ENCODE measurements at places on chromosomes 4 and X.
A peak's percentile ranks its signal among the peaks of the same experiment; 100 is the strongest.

GRCh38 chr4:158443731-158444130 is 78.0 kb upstream of the RXFP1 start:
- H3K4me3 ChIP-seq, result no peak overlapping the region
- no peak for DNase-seq
- H3K27ac ChIP-seq, result no peak overlapping the region
- H3K27me3 ChIP-seq, result no peaks in the 10 kb centered on the region
- no peaks in the 10 kb centered on the region for H3K4me1 ChIP-seq
- no peaks in the 10 kb centered on the region for H3K36me3 ChIP-seq

DNA sequence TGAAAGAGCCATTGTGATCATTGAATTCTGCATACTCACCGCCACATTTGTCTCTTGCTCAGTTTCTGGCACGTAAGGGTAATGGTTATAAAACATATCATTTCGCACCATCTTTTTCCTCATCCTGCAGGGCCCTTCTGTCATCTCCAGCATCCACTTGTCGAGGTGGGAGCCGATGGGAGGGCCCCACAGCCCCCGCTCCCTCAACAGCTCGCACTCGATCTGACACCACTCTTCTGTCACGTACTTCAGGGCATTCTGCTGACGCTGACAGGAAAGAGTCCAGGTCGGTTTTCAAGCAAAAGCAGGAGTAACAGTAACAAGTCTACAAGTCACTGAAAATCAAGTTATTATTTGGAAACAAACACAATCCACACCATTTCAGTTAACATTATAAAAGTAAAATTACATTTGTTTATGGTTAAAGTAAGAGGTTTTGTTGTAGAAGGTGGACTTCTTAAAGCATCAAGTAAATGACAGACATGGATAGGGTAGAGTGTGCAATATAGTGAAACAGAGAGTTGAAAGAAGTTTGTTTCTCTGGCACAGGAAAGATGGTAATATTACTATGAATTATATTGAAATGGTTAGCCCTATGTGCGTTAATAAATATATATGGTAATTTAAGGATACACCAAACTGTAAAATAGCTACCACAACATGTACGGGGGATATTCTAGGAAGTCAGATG is 150.6 kb downstream of the CDS1 start:
- no peak overlapping the region for H3K4me3 ChIP-seq
- no peaks in the 10 kb centered on the region for H3K27me3 ChIP-seq
- H3K4me1 ChIP-seq, result no peaks in the 10 kb centered on the region
- H3K36me3 ChIP-seq, result no peaks in the 10 kb centered on the region

- no peak overlapping the region for H3K27ac ChIP-seq
- no peaks in the 10 kb centered on the region for H3K27me3 ChIP-seq
- H3K4me1 ChIP-seq, result no peaks in the 10 kb centered on the region
- DNase-seq, result no peak
Measured at GRCh38 chr4:4610672-4611071, 68.8 kb upstream of the STX18 start.

DNA sequence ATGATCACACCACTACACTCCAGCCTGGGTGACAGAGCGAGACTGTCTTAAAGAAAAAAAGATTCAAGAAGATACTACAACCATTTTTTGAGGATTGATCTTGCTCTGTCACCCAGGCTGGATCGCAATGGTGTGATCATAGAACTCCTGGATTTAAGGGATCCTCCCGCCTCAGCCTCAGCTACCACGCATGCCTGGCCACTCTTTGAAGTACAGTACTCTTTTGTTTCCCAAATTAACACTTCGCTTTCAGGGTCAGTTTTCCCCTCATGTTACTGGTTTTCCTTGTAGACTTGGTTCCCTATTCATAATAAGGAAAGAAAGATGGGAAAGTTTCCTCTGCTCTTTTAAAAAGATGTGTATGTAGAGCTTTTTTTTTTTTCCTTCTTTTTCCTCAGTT is 34.3 kb downstream of the FHIP1A start:
- no peaks in the 10 kb centered on the region for H3K36me3 ChIP-seq
- no peak overlapping the region for H3K4me3 ChIP-seq
- H3K27me3 ChIP-seq, result no peaks in the 10 kb centered on the region
- no peak overlapping the region for H3K27ac ChIP-seq
- no peaks in the 10 kb centered on the region for H3K4me1 ChIP-seq

DNA sequence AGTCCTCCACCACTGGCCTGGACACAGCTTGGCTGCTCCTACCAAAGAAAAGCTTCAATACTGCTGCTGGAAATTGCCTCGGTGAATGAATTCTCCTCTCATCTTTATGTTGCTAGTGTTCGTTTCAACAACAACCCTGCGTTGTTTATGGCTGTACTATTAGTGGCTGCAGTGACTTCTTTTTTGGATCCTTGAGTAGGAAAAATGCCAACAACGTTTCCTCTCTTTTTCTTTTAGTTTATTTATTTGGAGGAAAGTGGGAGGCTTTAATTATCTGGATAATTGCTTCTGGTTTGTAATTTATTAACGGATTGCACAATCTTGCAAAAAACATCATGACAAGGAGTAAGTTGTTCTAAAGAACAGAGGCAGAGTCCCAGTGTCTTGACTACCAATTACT is 464.1 kb upstream of the TRAM1L1 start:
- no peak overlapping the region for H3K27ac ChIP-seq
- no peak overlapping the region for H3K4me3 ChIP-seq
- no peaks in the 10 kb centered on the region for H3K27me3 ChIP-seq

DNA sequence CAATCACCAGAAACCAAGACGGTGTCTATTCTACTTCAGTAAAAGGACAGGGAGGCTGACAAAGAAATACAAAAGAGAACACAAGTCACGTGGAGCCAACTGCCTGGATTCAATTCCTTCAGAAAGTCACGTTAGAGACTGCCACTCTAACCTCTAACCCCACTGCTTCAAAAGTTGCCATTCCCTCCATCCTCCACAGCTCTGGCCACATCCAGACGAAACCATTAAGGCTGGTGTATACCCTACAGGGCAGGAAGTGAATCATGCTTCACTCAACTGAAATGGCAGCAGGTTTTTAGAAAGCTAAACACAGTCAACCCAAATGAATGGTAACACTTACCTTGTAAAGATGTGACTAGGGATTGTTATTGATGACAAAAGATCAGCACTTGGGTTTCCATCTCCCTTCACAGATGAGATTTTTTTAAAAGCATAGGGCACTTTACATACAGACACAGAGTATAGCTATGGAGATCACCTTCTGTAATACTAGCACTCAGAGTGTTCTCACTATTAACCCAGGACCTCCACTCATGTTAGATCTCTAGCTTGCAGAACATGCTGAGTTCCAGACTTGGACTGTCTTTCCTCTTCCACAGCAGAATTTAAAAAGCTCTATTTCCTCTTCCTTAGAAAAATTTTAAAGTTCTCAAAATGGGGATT is 37.4 kb downstream of the MAML3 start:
- no peaks in the 10 kb centered on the region for H3K27me3 ChIP-seq
- H3K4me1 ChIP-seq, result peaks cover 10% of the 10 kb centered on the region
- H3K36me3 ChIP-seq, result no peaks in the 10 kb centered on the region
- no peak overlapping the region for H3K4me3 ChIP-seq
- no peak for DNase-seq

GRCh38 chrX:121949041-121949760 is 901.8 kb downstream of the GLUD2 start:
- no peak overlapping the region for H3K27ac ChIP-seq
- no peaks in the 10 kb centered on the region for H3K4me1 ChIP-seq
- H3K27me3 ChIP-seq, result no peaks in the 10 kb centered on the region
- H3K4me3 ChIP-seq, result no peak overlapping the region
- no peaks in the 10 kb centered on the region for H3K36me3 ChIP-seq

DNA sequence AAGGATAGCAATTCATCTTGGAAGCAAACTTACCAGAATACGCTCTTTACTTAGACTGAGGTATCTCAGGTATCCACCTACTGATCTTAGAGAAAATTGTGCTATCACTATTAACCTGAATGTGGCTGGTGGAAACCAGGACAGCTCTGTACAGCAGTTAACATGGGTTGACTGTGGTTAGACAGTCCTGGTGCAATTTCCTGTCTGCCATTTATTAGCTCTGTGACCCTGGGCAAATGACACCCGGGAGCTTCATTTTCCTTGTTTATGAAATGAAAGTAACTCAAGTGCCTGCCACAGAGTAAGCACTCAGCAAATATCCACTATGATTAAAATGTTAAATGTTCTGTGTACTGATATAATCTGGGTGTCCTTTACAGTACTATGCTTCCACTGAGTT is 60.0 kb downstream of the SMC1A start:
- DNase-seq, result no peak
- no peaks in the 10 kb centered on the region for H3K27me3 ChIP-seq
- H3K4me3 ChIP-seq, result no peak overlapping the region
- H3K36me3 ChIP-seq, result no peaks in the 10 kb centered on the region
- no peak overlapping the region for H3K27ac ChIP-seq

DNA sequence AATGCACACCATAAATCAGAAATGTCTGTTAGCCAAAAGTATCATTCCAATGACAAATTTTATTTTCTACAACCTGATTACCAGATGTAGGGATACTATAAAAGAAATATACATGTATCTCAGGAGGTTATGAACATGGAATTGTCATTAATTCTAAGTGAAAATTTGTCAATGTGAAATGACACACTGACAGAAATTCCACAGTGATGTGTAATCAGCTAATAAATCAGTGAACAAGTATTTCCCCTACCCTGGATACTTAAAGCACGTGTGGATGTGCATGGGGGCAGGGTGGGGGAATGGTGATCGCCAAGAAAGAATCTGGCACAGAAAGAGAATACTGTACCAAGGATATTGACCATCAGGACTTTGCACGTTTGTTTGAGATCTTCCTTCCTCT is 123.6 kb downstream of the SH3RF1 start:
- no peaks in the 10 kb centered on the region for H3K27me3 ChIP-seq
- H3K36me3 ChIP-seq, result no peaks in the 10 kb centered on the region
- no peak overlapping the region for H3K4me3 ChIP-seq
- no peak for DNase-seq

GRCh38 chr4:1500231-1500965 is 94.2 kb upstream of the NKX1-1 start:
- H3K4me1 ChIP-seq, result no peaks in the 10 kb centered on the region
- no peak for DNase-seq
- H3K27ac ChIP-seq, result no peak overlapping the region
- H3K36me3 ChIP-seq, result no peaks in the 10 kb centered on the region

DNA sequence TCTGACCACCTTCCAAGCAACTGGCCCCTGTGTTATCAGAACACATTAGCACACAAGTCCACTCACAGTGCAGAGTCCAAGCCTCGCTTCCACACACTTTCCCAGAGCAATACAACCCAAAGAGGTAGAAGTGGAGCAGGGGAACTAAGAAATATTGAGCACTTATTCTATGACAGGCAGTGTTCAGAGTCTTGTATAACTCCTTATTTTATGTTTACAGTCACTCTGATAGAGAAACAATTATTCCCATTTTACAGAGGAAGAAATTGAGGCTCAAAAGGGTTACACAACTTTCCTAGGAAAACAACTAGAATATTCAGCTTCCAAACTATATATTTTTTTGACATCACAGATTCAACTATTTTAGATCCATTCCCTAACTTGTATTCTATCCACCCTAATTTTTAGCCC is 18.3 kb upstream of the TMEM154 start:
- H3K4me3 ChIP-seq, result no peak overlapping the region
- H3K27me3 ChIP-seq, result no peaks in the 10 kb centered on the region
- no peak for DNase-seq
- H3K36me3 ChIP-seq, result no peaks in the 10 kb centered on the region
- peaks cover 9% of the 10 kb centered on the region for H3K4me1 ChIP-seq

- no peaks in the 10 kb centered on the region for H3K4me1 ChIP-seq
- no peak for DNase-seq
- H3K4me3 ChIP-seq, result no peak overlapping the region
- no peak overlapping the region for H3K27ac ChIP-seq
Measured at GRCh38 chr4:141311246-141312204, 90.8 kb downstream of the ZNF330 start.

GRCh38 chr4:6009452-6009851 is 8.8 kb downstream of the C4orf50 start:
- DNase-seq, result no peak
- H3K4me1 ChIP-seq, result no peaks in the 10 kb centered on the region
- no peaks in the 10 kb centered on the region for H3K36me3 ChIP-seq

GRCh38 chr4:89572224-89572858 is 264.6 kb downstream of the SNCA start:
- no peak for DNase-seq
- no peaks in the 10 kb centered on the region for H3K4me1 ChIP-seq
- no peaks in the 10 kb centered on the region for H3K27me3 ChIP-seq
- no peak overlapping the region for H3K4me3 ChIP-seq
- H3K36me3 ChIP-seq, result no peaks in the 10 kb centered on the region

- DNase-seq, result no peak
- no peak overlapping the region for H3K4me3 ChIP-seq
- no peaks in the 10 kb centered on the region for H3K4me1 ChIP-seq
- H3K27ac ChIP-seq, result no peak overlapping the region
Measured at GRCh38 chrX:94361241-94361640, 687.2 kb downstream of the FAM133A start.

DNA sequence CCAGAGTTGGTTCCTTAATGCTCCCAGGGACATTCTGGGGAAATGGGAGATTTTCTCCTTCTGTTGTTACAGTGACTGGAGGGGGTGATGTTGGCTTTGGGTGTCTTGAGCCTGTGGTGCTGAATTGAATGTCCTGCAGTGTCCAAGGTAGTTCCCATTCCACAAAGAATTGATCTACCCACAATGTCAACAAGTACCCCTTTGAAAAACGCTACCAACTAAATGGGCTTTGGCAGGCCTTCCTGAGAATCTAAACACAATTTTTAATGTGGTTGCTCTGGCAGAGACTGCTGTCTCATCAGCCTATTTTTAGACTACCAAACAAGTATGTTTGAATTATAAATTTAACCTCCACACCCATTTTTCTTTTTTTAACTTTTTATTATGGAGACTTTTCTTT is 69.4 kb downstream of the CCKAR start:
- no peak overlapping the region for H3K27ac ChIP-seq
- no peaks in the 10 kb centered on the region for H3K27me3 ChIP-seq
- no peaks in the 10 kb centered on the region for H3K4me1 ChIP-seq

DNA sequence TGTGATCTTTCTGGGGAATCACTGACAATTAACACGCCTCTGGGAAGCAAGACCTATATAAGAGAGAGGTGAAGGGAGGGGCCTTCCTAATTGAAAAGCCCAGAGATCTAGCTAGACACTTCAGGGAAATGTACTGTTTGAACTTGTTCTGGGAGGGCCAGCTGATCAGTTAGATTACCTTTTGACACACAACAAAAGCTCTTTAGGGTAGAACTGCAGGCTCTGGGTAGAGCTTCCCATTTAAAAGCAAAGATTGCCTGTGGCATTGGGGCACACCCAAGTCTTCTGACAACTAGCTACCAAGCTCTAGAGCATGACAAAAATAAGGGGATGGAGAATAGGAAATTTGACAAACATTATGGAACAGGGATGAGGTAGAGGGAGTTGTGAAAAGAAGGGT is 26.3 kb downstream of the AREG start:
- no peak overlapping the region for H3K27ac ChIP-seq
- no peak overlapping the region for H3K4me3 ChIP-seq
- H3K4me1 ChIP-seq, result no peaks in the 10 kb centered on the region
- no peaks in the 10 kb centered on the region for H3K36me3 ChIP-seq
- no peak for DNase-seq

- no peaks in the 10 kb centered on the region for H3K27me3 ChIP-seq
- DNase-seq, result no peak
- H3K36me3 ChIP-seq, result no peaks in the 10 kb centered on the region
- H3K27ac ChIP-seq, result peak overlapping the region; percentile 77
- H3K4me1 ChIP-seq, result peaks cover 38% of the 10 kb centered on the region
Measured at GRCh38 chrX:24148121-24148520, 1.4 kb upstream of the ZFX start.

GRCh38 chr4:78059524-78059889 is 2.4 kb downstream of the FRAS1 start:
- no peak for DNase-seq
- no peaks in the 10 kb centered on the region for H3K36me3 ChIP-seq
- H3K4me3 ChIP-seq, result no peak overlapping the region
- no peak overlapping the region for H3K27ac ChIP-seq
- H3K4me1 ChIP-seq, result peaks cover 20% of the 10 kb centered on the region
